ENCODE measurements at places on chromosomes 5 and 9.

- DNase-seq = no peak
Measured at GRCh38 chr5:50922942-50923767, 256.7 kb downstream of the PARP8 start.

DNA sequence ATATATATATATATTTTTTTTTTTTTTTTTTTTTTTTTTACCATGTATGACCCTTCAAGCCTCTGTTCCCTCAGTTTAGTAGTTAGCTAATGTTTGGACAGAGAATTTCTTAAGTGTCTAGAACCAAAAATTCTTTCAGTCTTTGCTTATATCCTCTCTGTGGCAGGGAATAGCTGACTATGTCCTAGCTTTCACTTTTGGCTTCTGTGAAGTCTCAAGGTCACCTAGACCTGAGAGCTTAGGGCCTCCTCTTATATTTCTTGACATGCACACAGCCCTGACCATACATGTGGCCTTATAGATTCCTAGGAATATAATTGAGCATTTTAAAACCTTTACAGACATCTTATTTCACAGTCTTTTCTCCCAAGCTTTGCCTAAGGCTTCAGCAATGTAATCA, 930.8 kb upstream of the CDH9 start:
- no peak for DNase-seq

DNA sequence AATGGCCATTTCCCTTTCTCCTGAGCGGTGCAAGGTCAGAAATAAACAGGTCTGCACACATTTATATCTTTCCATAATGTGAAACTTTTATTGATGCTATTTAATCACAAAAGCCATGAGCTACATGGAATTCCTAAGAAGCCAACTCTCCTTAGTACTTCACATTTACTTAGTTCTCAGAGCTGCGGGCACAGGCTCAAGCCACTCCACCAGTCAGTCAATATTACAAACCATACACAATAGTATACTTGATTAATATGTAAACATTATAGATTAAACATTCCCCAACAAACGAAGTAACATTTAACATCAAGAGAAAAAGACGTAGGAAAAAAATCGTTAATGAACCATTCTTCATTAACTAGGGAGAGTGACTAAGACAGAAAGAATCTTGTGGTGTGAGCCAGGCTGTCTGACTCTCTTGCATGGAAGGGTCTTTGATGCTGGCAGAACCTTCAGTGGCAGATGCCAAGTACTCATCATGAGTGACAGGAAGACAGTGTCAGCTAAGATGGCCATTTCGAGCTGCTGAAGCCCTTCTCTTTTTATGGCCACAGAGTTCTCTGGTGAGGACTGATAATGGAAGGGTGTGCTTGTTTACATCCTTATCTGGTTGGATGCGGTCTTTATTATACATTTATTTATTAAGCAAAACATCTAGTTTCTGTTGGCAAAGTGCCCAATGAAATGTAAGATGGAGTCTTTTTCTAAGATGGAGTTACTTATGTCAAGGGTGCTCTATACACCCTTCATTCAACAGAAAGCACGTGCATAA, 115.5 kb upstream of the TUT7 start:
- DNase-seq = no peak

GRCh38 chr9:120383611-120383998, 196.4 kb downstream of the CDK5RAP2 start:
- DNase-seq = no peak

- DNase-seq = no peak
Measured at GRCh38 chr9:94697972-94698581, 28.4 kb upstream of the AOPEP start.

GRCh38 chr5:146753641-146754040, 124.9 kb downstream of the PPP2R2B start:
- no peak for DNase-seq

DNA sequence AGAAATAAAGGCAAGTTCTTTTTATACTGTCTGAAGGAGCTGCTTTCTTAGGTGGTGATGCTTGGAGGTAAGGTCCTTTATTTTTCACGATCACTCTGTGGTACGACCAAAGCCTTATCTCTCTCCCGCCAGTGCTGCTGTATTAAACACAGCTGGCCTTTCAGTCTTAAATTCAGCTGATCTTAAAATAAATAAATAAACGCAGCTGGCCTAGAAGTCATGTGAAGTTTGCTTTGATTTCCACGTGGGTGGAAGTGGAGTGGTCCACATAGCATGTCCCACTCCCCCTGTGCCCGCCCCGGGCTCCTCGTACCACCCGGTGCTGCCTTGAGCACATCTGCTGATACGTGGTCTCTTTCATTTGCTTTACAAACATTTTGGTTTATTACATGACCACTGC, 260.4 kb downstream of the FANCC start:
- no peak for DNase-seq

DNA sequence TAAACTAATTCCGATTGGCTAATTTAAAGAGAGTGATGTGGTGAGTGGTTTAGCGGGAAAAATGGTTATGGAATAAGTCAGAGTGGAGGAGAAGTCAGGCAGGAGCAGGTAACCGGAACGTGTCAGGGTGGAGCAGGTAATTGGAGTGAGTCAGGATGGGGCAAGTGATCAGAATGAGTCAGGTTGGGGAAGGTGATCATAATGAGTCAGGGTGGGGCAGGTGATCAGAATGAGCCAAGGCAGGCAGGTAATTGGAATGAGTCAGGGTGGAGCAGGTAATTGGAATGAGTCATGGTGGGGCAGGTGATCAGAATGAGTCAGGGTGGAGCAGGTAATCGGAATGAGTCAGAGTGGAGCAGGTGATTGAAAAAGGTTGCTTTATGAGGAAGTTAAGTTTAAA, 101.4 kb downstream of the TMEM167A start:
- DNase-seq = no peak

DNA sequence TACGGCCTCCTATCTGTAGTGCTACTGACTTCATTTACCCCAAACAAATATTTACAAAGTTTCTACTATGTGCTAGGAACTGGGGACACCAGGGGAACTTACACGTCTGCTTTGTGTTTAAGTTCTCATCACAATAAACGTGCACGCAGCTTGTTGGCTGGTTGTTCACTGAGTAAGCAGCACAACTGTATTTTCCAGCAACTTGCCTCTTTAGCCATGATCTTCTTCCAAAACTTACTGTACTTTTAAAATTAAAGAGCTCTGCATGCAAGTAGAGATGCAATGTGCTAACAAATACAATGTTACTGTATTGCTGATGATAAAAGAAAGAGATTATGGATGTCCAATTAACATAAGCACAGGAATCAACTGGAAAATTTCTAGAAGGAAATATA, 62.8 kb downstream of the RAPGEF1 start:
- DNase-seq = no peak

- no peak for DNase-seq
Measured at GRCh38 chr5:2044041-2044440, 161.3 kb upstream of the IRX4 start.

- no peak for DNase-seq
Measured at GRCh38 chr9:69097923-69098593, 62.5 kb downstream of the FXN start.

GRCh38 chr5:130715541-130715940, 449.5 kb downstream of the HINT1 start:
- DNase-seq = no peak

- no peak for DNase-seq
Measured at GRCh38 chr5:61625137-61625561, 293.1 kb downstream of the ZSWIM6 start.

DNA sequence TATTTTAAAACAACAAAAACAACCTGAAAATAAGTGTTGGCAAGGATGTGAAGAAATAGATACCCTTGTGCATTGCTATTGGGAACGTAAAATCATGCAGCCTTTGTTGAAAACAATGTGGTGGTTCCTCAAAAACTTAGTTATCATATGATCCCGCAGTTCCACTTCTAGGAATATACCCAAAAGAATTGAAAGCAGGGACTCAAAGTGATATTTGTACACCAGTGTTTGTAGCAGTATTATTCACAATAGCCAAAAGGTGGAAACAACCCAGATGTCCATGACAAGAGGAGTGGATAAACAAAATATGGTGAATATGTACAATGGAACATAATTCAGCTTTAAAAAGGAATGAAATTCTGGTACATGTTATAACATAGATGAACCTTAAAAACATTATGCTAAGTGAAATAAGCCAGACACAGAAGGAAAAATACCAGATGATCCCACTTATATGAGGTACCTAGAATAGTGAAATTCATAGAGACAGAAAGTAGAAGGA, 29.0 kb downstream of the IRF1 start:
- DNase-seq = no peak

DNA sequence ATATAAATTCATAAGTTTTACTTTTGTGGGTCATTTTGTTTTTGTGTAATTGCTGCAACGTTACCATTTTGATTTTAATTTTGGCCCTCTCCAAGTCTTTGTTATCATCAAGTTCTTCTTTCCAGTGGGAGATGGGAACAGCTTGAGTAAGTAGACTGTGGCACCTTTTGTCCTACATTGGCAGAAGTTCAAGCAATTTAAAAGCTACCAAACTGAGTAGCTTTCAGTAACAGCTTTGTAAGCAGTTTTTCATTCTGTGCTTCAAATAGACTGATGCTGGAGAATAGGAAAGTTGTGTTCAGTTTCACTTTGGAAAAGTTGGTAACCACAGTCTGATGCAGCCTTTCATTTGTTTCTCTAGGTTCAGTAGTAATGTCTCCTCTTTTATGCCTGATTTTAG, 47.8 kb upstream of the TMED7 start:
- DNase-seq = no peak

GRCh38 chr9:78006734-78007133, 24.9 kb downstream of the GNAQ start:
- no peak for DNase-seq

- no peak for DNase-seq
Measured at GRCh38 chr5:178429491-178430185, 160.6 kb downstream of the COL23A1 start.

DNA sequence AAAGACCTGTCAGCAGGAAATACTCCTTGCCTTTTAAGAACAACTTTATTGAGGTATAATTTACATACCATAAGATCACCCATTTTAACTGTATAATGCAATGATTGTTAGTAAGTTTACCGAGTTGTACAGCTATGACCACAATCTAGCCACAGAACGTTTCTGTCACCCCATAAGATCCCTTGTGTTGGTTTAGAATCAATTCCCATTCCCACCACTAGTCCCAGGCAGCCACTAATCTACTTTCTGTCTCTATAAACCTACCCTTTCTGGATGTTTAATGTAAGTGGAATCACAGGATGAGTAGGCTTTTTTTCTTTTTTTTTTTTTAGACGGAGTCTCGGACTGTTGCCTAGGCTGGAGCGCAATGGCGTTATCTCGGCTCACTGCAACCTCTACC, 4.4 kb downstream of the GPR107 start:
- no peak for DNase-seq

- no peak for DNase-seq
Measured at GRCh38 chr5:72151169-72151568, 43.9 kb downstream of the MAP1B start.

GRCh38 chr5:107134931-107135330, 535.8 kb downstream of the EFNA5 start:
- no peak for DNase-seq

DNA sequence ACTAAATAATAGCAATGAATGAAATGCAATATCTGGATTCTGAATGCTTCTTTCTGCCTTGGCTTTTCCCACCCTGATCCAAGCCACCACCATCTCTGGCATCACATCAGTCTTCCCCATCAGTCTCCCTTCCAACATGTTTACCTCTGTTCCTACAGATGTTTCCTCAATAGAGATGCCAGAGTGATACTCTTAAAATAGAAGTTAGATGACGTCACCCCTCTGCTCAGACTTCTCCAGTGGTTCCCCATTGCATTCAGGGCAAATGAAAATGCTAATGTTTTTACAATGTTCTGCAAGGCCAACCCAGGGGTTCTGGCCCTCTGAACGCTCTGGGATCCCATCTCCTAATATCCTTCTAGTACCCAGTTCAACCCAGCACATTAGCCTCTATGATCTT, 305.8 kb downstream of the TRIM32 start:
- no peak for DNase-seq

Measured in activated naive CD8-positive, alpha-beta T cell treated with anti-CD3 and anti-CD28 coated beads, Interleukin-2, amount 50 U/mL, for 16 hours (primary cell).